ENCODE measurements at places on chromosomes 5 and 9.

GRCh38 chr9:89956331-89956730, 351.5 kb downstream of the GADD45G start:
- DNase-seq = no peak

DNA sequence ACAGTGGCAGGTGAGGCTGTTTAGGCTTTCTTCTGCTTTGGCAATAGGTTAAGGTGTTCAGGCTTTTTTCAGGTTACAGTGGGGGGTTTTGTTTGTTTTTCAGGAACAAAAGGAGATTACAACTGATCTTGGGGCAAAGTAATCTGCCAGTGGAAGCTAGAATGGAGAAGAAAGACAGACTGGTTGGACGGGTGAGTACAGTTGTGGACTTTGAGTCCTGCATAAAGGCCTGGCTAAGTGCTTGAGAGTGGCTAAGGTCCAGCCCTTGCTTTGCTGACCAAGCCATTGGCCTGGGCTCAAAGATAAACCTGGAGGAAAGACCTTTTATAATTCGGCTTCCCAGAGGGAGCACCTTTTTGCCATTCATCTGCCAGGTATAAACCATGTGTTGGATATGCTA, 63.1 kb downstream of the MTMR12 start:
- no peak for DNase-seq

GRCh38 chr5:129046151-129046550, 48.4 kb upstream of the ISOC1 start:
- DNase-seq = no peak

- no peak for DNase-seq
Measured at GRCh38 chr9:32371279-32371678, 13.2 kb upstream of the ACO1 start.

DNA sequence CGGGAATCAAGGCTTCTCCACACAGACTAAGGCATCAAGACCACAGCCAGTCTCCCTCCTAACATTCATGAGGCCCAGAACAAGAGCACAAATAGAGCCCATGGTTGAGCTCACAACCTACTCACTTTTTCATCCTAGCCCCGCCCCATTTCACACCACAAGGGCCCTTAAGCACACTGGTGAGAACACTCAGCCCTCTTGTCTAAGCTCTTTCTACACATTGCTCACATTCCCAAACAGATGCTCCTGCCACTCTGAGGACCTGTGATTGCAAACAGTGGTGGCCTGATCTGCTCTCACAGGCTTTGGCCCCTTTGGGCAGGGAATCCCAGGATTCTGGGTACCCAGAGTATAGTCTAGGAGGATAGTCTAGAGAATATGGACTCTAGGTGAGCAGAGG, 54.0 kb downstream of the FEM1C start:
- DNase-seq = no peak

- no peak for DNase-seq
Measured at GRCh38 chr9:101707721-101708120, 30.7 kb downstream of the GRIN3A start.

- DNase-seq = no peak
Measured at GRCh38 chr9:1938675-1939170, 76.4 kb upstream of the SMARCA2 start.

GRCh38 chr5:144195448-144195847, 24.8 kb downstream of the KCTD16 start:
- no peak for DNase-seq

- no peak for DNase-seq
Measured at GRCh38 chr9:111752455-111752854, 42.3 kb downstream of the SHOC1 start.

GRCh38 chr9:94952565-94953373, 226.3 kb downstream of the AOPEP start:
- DNase-seq = no peak

GRCh38 chr9:13266167-13266566, 13.3 kb downstream of the MPDZ start:
- no peak for DNase-seq

- DNase-seq = peak; percentile 4
Measured at GRCh38 chr9:117644133-117644931, 59.9 kb upstream of the TLR4 start.

DNA sequence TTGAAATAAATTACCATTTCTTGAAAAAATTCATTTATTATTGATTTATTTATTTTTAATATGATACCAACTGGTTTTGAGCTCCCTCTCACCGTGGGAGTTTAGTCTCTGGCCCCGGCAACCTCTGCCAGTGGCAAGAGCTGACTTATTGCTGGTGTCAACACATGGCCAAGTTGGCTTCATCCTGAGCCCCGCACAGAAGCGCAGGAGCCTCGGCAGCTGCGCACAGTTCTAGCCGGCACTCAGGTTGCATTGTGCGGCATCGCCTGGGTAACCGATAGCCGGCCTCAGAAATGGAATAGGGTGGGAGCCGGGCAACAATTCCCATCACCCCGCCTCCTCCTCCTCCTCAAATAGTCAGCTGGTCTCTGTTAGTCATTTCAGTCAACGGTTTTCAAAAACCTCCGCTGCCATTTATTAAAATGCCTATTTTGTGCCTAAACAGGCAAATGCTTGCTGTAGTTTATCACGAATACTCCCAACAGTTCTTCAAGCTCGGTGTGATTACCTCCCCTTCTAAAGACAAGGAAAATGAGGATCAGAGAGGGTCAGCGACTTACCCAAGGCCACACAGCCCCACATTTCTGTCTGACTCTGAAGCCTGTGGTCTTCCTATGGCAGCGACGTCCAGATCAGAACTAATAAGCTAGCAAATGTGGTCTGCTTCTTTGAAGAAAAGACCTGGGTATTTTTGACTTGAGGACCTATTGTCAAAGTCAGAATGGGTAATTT, 15.7 kb upstream of the MSX2 start:
- DNase-seq = no peak

- no peak for DNase-seq
Measured at GRCh38 chr5:181149806-181150733, 2.7 kb downstream of the OR2V2 start.

DNA sequence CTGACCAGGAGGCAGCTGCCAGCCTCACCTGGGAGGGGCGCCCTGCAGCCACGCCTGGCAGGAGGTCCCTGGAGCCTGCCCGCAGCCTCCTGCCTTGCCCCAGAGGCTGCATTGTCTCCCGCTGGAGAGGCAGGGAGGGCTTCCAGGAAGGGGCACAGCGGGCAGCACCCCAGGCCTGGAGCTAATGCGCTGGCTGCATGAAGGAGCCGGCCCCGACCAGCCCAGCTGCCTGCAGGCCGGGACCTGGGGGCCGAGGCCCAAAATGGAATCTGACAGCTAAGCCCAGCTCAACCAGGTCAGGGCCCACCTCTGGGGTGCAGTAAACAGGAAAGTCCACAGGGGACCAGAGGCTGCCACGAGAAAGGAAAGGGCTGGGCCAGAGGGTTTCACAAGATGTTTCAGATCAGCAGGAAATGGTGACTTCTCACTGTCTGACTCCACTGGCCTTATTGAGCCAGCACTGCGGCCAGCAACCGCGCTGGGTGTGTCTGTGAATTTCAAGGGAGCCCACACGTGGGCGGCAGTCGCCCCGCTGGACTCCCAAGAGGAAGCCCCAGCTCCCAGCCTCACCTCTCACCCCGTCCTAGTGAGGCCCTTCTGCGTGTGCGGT, 18.6 kb upstream of the NOTCH1 start:
- DNase-seq = no peak

DNA sequence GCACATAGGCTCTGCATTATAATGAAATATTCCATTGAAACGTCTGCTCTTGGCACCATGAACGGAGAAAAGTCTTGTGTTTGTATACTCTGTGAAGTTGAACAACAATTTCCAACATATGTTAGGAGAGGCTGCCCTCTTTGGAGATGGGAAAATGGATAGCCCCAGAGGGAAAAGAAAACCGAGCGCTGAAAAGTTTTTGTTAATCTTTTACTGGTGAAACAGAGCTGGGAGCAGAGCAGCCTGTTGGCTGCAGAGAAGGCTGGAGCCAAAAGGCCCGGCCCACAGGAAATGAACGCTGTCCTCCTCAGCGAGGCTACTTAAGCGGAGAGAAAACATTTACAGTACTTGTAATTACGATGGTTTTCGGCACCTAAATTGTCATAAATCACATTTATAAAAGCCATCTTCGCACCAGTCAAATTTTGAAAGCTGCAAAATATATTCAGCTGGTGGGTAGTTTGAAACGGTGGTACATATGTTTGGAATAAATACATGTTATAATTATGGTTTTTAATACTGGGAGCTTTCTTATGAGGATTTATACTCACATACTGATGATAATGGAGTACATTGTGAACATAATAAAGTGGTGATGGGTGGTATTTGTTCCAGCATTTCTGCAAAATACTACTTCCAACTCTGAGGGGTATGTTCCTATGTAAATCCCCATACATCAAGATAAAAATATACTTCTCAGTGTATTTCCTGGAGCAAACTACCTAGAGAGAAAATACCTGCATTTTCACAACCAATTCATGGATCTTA, 129.6 kb upstream of the CNTLN start:
- DNase-seq = no peak

- no peak for DNase-seq
Measured at GRCh38 chr5:90547072-90547536, 11.5 kb upstream of the ADGRV1 start.

- DNase-seq = no peak
Measured at GRCh38 chr5:119840175-119840574, 210.8 kb downstream of the FAM170A start.

GRCh38 chr5:160837749-160838593, 14.0 kb downstream of the ATP10B start:
- no peak for DNase-seq

GRCh38 chr9:35510754-35511428, 21.0 kb downstream of the RUSC2 start:
- no peak for DNase-seq

- no peak for DNase-seq
Measured at GRCh38 chr9:105972466-105973204, 278.3 kb downstream of the TMEM38B start.

All from activated CD8-positive, alpha-beta memory T cell treated with anti-CD3 and anti-CD28 coated beads for 4 hours (primary cell).